ENCODE measurements at places on chromosomes 12 and 14. TPM values are rescaled to one million over a fixed set of nuclear protein-coding genes. Genes with fewer than 3 reads are reported as not detected.
A peak's percentile ranks its signal among the peaks of the same experiment; 100 is the strongest.

DNA sequence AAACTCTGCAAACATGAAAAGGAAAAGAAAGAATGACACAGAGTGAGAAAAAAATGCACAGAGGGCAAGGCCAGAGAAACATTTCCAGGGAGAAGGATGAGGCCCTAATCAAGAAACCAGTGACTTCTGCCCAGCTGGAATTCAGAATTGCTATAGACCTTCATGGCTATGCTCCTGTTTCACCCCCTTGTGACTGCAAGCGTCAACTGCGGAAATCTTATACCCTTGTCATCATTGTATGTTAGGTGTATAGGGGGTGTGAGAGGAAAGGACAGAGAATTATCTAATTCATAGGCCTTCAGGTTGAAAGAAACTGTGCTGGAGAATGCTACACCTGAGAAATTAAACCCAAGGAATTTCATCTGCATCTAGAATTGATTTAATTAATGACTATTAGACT is 117.5 kb downstream of the SLC25A21 start:
- no peaks in the 10 kb centered on the region for H3K4me1 ChIP-seq
- no peaks in the 10 kb centered on the region for H3K36me3 ChIP-seq
- no peaks in the 10 kb centered on the region for H3K27me3 ChIP-seq
- no peak overlapping the region for H3K4me3 ChIP-seq

GRCh38 chr12:82481954-82482353 is 123.6 kb downstream of the METTL25 start:
- no peaks in the 10 kb centered on the region for H3K4me1 ChIP-seq
- no peak overlapping the region for H3K4me3 ChIP-seq
- H3K27me3 ChIP-seq = no peaks in the 10 kb centered on the region
- no peak for DNase-seq

GRCh38 chr12:75551477-75551876 is 40.1 kb upstream of the KRR1 start:
- H3K27me3 ChIP-seq = peaks cover 4% of the 10 kb centered on the region
- H3K4me1 ChIP-seq = no peaks in the 10 kb centered on the region
- H3K27ac ChIP-seq = no peak overlapping the region
- DNase-seq = no peak

DNA sequence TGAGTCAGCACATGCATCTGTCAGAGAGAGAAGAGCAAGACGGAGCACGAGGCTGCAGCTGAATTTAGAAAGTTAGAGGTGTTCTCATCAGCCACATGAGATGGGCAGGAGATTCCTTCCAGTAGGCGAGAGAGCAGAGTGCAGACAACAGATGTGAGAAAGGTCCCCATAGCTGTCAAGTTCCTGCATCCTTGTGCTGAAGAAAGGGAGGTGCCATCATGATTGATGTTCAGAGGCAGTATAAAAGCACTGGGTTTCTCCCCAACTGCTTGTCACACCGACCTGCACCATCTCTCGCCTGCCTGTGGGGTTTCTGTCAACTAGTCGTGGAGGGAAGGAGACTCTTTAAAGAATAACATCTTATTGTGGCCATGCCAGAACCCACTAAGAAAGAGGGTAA is at the start of gene MYBPC1:
Gene MYBPC1 (plus strand): TSS at position 272 of the 400 bp plus-strand sequence. CDS start 100 bp downstream, at position 372.
- H3K27ac ChIP-seq = no peak within 1 kb of the TSS
- H3K27me3 ChIP-seq = no peaks in the 10 kb centered on the region
- no peak for DNase-seq
- no peak within 1 kb of the TSS for H3K4me3 ChIP-seq

- H3K4me1 ChIP-seq = no peaks in the 10 kb centered on the region
- no peaks in the 10 kb centered on the region for H3K27me3 ChIP-seq
- H3K4me3 ChIP-seq = no peak overlapping the region
- H3K27ac ChIP-seq = no peak overlapping the region
- H3K36me3 ChIP-seq = no peaks in the 10 kb centered on the region
Observed at GRCh38 chr12:63319386-63319785, 168.4 kb upstream of the AVPR1A start.

DNA sequence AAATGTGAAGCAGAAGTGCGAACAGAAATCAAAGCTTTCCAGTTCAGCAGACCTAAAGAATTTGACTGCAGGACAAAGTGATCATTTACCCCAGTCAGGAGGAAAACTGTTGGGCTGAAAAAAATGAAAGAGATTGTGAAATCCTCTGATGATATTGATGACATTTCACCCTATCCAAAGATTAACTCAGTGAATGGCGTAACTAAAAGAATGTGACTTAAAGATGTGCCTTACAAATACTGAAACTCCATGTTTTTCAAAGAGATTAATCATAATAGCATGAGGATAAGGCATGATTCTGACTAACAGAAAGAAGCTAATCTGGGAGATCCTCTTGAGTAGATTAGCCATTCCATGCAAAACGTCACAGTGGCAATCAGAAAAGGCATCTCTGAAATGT is 225.6 kb downstream of the DUSP6 start:
- H3K4me1 ChIP-seq = no peaks in the 10 kb centered on the region
- no peak overlapping the region for H3K27ac ChIP-seq
- no peak for DNase-seq
- no peaks in the 10 kb centered on the region for H3K27me3 ChIP-seq
- H3K36me3 ChIP-seq = no peaks in the 10 kb centered on the region

- H3K36me3 ChIP-seq = no peaks in the 10 kb centered on the region
- peaks cover 39% of the 10 kb centered on the region for H3K4me1 ChIP-seq
- H3K27me3 ChIP-seq = no peaks in the 10 kb centered on the region
- H3K27ac ChIP-seq = no peak overlapping the region
- no peak for DNase-seq
- no peak overlapping the region for H3K4me3 ChIP-seq
Observed at GRCh38 chr14:68824517-68825347, 31.9 kb upstream of the ZFP36L1 start.

DNA sequence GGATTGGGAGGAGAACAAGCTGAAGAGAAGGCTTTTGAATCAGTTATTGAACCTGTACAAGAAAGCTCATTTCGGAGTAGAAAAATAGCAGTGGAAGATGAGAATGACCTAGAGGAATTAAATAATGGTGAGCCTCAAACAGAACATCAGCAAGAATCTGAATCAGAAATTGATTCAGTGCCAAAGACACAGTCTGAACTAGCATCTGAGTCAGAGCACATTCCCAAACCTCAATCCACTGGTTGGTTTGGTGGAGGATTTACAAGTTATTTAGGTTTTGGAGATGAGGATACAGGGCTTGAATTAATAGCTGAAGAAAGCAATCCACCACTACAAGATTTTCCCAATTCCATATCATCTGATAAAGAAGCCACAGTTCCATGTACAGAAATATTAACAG is 13.5 kb downstream of the MIA2 start:
- H3K4me3 ChIP-seq = no peak overlapping the region
- no peak for DNase-seq
- no peaks in the 10 kb centered on the region for H3K27me3 ChIP-seq
- H3K4me1 ChIP-seq = no peaks in the 10 kb centered on the region

DNA sequence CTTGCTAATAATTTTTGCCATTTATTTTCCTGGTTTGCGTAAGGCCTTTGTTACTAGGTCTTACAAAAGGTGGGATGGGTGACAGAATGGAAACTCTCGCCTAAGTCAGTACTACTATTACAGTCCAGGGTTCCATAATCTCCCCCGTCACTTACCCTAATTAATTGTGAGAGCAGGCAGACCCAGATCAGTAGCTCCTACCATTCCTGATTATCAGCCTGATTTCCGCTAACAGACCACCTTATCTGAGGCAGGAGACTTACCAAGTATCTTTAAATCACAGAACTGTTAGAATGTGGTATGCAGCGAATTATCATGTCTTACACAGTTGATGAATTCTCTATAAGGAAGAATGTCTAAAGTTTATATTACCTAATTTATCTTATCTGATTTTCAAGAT is 234.7 kb downstream of the FOXN3 start:
- peaks cover 5% of the 10 kb centered on the region for H3K4me1 ChIP-seq
- no peak overlapping the region for H3K4me3 ChIP-seq

DNA sequence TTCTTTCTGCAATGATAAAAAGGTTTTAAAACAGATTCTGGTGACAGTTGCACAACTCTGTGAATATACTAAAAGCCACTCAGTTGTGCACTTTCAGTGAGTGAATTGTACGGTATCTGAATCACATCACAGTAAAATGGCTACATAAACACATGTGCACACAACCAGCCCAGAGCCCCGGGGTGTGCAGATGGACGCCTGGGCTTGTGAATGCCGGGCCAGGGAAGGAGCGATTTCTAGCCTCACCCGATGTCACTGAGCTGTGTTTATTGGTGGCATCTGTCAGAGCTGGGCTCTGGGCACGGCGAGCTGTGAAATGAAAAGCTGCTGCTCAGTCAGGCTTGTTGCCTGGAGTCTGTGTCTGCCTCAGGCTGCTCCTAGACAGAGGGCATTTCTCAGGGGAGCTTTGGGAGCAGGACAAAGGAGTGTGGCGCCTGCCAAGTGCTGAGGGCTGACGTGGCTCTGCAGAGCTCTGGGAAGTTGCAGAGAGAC is 25.9 kb downstream of the RHOF start:
- no peak overlapping the region for H3K4me3 ChIP-seq
- H3K4me1 ChIP-seq = no peaks in the 10 kb centered on the region
- DNase-seq = no peak
- no peaks in the 10 kb centered on the region for H3K27me3 ChIP-seq
- no peaks in the 10 kb centered on the region for H3K36me3 ChIP-seq

DNA sequence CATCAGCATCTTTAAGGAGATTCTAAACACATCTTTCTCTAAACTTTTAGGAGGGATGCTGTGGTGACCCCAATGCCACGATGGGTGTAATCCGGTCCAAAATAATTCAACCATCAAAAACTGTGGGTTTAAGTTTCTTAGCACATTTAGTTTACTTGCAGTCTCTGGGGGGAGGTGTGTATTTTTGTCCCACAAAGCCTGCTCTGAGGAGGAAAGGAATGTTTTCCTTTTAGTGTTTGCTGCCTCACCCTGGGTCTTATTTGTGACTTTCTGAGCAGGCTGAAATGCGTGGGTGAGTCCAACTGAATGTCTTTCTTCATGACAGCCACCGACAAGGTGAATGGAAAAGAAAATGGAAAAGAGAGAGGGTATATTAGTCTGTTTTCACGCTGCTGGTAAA is 1324.7 kb downstream of the AACS start:
- no peak overlapping the region for H3K27ac ChIP-seq
- no peak for DNase-seq
- no peak overlapping the region for H3K4me3 ChIP-seq

GRCh38 chr14:84390010-84390409 is 1139.9 kb upstream of the FLRT2 start:
- H3K4me1 ChIP-seq = no peaks in the 10 kb centered on the region
- no peaks in the 10 kb centered on the region for H3K27me3 ChIP-seq
- H3K27ac ChIP-seq = no peak overlapping the region
- DNase-seq = no peak

- H3K27me3 ChIP-seq = no peaks in the 10 kb centered on the region
- no peak overlapping the region for H3K4me3 ChIP-seq
- no peak for DNase-seq
- peaks cover 17% of the 10 kb centered on the region for H3K4me1 ChIP-seq
Observed at GRCh38 chr12:76142305-76142704, 57.8 kb upstream of the NAP1L1 start.

DNA sequence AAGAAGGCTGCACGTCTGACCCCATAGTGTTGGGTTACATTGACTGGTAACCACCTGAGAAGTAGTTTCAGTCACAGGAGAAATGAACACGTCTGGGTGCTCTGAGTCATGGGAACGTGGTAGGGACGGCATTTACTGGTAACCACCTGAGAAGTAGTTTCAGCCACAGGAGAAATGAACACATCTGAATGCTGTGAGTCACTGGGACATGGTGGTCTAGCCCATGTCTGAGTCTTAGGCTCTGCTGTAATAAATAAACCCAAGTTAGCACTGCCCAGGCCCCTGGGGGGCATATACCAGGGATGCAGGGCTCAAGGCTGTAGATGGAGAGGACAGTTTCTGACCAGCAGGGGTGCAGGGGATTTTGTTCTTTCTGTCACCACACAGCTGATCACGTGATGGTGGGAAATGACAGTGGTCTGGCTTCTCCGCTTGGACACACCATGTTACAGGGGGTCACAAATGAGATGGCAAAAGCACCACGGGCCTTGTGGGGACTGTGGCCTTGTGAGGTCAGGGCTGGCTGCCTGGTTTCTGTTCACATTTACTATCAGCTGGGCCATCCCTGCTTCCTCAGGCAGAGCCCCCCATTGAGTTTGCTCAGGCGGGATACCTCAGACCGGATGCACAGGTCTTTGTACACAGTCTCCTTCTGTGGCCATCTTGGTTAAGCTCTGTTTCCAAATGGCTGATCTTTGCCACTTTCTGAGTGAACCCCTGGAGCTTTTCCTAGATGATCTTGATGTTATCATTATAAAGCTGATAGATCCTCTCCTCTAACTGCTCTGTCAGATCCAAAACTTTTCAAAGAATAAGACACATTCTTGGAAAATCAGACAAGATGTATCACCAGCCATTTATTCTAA is 9.8 kb upstream of the C12orf42 start:
- H3K4me3 ChIP-seq = no peak overlapping the region
- no peak for DNase-seq
- H3K36me3 ChIP-seq = no peaks in the 10 kb centered on the region
- H3K4me1 ChIP-seq = no peaks in the 10 kb centered on the region

- H3K4me1 ChIP-seq = peaks cover 32% of the 10 kb centered on the region
- peak overlapping the region; percentile 90 for H3K27ac ChIP-seq
- peak overlapping the region; percentile 72 for H3K4me3 ChIP-seq
- no peaks in the 10 kb centered on the region for H3K36me3 ChIP-seq
- H3K27me3 ChIP-seq = no peaks in the 10 kb centered on the region
- DNase-seq = no peak
Observed at GRCh38 chr12:50166799-50167048, 445 bp downstream of the CERS5 start.

DNA sequence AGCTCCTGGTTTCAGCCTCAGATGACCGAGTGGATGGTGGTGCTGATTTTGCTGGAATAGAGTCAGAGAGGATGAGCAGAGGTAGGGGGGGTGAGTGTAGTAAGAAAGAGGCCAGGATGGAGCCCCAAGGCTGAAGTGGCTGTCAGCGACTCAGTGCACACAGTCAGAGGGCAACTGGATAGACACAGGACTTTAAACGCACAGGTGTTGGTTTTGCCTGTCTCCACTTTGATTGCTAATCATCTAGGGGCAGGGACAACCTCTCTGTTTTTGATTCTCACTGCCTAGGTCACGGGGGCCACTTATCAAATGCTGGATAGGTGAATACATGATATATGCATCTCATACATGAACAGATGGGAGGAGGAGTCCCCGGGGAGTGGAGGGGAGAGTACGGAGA is 99.5 kb downstream of the EGLN3 start:
- no peak for DNase-seq
- no peak overlapping the region for H3K4me3 ChIP-seq
- H3K27ac ChIP-seq = no peak overlapping the region
- no peaks in the 10 kb centered on the region for H3K36me3 ChIP-seq
- H3K4me1 ChIP-seq = no peaks in the 10 kb centered on the region

Gene DLGAP5
- polyA plus RNA-seq = not detected

Gene PLBD1
- 0.22 TPM for polyA plus RNA-seq

Gene FGD4
- polyA plus RNA-seq = 0.34 TPM

Gene NINJ2
- polyA plus RNA-seq = 30.3 TPM

Gene ACACB
- polyA plus RNA-seq = 2.0 TPM

All from CD4-positive, alpha-beta memory T cell (primary cell).